Fibroblast of upper back skin (primary cell): ENCODE measurements at places on chromosomes 5 and 9.

GRCh38 chr9:21455320-21455719 is 15.1 kb downstream of the IFNA1 start:
- no peak for DNase-seq

- peak; percentile 28 for DNase-seq
Measured at GRCh38 chr9:98255061-98255577, 330 bp downstream of the TBC1D2 start.

DNA sequence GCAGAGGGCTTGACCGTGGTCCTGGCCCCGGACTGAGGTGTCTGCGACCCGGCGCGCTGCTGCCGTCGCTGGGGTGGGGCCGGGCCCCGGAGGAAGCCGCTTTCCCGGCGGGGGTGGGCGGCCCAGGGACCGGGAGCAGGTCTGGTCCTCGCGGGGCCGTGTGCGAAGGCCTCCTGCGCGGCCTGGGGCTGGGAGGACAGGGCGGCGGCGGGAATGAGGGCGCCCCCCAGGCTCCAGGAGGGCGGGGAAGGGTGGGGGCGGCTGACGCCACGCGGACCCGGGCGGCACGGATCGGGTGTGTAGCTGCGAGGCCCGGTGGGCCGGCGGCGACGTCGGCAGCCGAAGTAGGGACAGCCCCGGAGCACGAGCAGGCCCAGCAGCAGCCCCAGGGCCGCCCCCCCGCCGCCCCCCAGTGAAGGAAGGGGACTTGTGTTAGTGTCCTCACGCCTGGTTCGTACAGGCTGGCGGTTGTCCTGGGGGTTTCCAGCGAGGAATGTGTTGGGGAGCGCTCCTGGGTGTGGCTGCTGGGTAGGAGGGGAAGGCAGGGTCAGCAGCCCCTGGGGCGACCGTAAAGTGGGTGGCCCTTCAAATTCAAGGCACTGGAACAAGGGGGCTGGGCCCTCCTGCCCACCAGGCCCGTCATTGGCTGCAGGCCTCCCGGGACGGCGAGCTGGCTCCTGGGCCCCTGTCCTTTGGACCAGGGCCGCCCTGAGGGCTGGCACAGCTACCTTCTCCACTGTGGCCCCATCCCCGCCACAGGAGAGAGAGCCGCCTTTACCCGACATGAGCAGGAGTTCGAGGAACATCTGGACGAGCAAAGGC is 597 bp upstream of the TMEM250 start:
- DNase-seq = no peak

DNA sequence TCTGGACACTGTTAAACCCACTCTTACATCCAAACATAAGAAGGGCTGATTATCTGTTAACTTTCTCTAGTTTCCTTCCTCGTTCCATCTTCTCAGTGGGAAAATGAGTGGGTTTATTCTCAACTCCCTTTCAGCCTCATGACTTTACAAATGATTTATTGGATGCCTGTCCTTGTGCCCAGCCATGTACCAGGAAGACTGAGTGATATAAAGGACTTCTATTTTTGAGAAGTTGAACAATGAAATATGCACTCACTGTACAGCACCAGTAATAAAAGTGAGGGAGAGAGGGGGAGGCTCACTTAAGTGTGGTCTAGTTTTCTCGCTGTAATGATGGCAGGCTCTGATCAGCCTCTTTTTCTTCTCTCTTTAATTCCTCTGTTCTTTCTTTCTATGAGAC is 277.6 kb downstream of the SMARCA2 start:
- no peak for DNase-seq

DNA sequence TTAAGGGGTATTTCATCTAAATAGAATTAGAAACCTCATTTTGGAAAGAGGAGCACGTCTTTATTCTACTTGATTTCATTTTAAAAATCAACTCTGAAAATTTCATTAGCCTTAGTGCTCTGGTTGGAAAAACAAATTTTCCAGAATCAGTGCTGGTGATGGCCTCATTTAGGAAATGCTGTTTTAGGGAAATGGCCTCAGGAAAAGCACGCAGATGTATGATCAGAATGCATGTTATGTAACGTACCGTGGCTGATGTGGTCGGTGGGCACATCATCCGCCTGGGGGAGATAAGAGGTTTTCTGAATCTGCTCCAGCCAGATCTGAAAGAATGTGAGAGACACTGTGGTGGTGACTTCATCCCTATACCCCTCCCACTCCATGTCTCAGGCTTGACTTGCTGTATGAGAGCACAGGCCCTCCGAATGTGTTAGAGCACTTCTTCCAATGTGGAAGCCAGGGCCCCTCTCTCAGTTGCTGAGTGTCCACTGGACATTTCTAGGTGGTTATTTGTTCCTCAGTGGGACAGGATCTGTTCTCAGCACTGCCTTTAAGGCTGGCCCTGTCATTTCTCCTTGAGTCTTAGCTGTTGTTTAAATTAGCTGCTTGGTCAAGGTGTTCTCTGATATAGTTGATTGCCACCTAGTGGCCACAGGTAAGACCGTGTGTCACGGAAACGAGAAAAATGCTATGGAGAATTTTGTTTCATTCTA is 96.5 kb downstream of the ARHGAP26 start:
- peak; percentile 66 for DNase-seq

DNA sequence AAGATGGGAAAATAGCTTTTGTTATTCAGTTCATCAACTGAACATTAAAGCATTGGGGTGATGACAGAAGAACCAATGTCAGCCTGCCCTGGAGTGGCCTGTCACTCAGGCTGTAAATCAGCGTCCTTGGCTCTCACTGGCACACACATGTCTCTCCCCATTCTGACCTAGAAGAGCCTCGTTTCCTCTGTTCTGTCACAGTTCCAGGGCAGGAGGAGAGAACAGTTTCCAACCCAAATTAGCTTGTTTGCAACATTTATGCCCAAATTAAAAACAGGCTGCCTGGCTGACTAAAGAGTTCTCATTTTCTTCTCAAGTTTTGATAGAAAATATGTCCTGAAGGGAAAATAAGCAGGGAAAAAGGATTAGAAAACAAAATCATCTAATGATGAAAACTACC is 520.1 kb downstream of the CHSY3 start:
- no peak for DNase-seq

- DNase-seq = no peak
Measured at GRCh38 chr9:98851730-98852459, 44.4 kb downstream of the GALNT12 start.

- peak; percentile 86 for DNase-seq
Measured at GRCh38 chr5:153402550-153402949, 87.9 kb upstream of the GRIA1 start.

GRCh38 chr9:26013199-26013598 is 335.0 kb upstream of the TUSC1 start:
- DNase-seq = peak; percentile 16

DNA sequence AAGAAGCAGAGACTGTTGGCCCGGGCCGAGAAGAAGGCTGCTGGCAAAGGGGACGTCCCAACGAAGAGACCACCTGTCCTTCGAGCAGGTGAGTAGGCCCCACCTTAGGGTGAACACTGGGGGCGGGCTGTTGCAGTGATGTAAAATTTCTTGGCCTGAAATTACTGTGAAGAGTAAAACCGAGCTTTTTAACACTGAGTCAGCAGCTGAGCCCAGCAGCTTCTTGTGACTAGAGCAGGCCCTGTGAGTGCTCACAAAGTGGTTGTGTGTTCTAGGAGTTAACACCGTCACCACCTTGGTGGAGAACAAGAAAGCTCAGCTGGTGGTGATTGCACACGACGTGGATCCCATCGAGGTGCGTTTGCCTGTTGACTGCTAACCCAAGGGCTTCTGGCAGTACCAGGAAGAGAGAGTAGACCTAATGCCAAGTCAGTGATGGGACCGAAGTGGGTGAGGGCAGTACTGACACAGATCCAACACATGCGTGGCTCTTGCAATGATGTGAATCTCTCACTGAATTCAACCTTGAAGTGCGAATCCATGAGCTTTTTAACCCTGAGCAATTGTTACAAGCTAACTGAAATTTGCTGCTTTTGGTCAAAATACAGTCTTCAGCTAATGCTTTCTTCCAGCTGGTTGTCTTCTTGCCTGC is 2.1 kb downstream of the RPL7A start:
- DNase-seq = no peak

DNA sequence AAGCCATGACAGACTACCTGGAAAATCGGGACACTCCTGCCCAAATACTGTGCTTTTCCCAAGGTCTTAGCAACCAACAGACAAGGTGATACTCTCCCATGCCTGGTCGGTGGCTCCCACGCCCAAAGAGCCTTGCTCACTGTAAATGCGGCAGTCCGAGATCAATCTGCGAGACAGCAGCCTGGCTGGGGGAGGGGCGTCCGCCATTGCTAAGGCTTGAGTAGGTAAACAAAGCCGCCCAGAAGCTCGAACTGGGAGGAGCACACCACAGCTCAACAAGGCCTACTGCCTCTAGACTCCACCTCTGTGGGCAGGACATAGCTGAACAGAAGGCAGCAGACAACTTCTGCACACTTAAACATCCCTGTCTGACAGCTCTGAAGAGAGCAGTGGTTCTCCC is 272.1 kb upstream of the CCNG1 start:
- no peak for DNase-seq

DNA sequence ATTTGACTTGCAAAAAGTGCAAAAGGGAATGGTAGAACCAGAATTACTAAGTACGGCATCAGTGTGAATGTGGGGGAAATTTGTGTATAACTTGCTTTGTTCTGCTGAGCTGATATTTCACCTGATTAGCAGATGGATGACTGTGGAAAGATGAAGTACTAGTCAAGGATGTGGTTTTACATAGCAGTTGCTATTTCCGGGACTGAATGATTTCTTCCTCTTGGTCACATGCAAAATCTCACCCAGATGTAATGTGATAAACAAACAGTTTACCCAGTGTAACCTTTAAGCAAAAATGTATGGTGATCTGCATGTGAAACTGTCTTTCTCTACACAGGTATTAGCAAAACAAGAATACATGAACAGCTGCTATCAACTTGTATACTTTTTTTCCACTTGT is 46.1 kb downstream of the DCP2 start:
- peak; percentile 15 for DNase-seq

DNA sequence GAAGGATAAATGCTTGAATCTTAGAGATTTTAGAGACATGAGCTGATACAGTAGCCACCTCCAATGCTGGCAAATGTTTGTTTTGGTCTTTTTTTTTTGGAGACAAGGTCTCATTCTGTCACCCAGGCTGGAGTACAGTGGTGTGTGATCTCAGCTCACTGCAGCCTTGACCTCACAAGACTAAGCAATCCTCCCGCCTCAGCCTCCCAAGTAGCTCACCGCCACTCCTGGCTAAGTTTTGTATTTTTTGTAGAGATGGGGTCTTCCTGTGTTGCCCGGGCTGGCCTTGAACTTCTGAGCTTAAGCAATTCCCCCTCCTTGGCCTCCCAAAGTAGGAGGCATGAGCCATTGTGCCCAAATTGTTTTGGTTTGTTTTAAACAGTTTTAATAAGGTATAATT is 6.8 kb upstream of the DOLPP1 start:
- DNase-seq = no peak

GRCh38 chr5:31894141-31894540 is 255.2 kb downstream of the PDZD2 start:
- no peak for DNase-seq
